ENCODE measurements at places on chromosomes 1 and 21.
A peak's percentile ranks its signal among the peaks of the same experiment; 100 is the strongest.

GRCh38 chr21:42839271-42840231, 39.8 kb downstream of the WDR4 start:
- DNase-seq = no peak

DNA sequence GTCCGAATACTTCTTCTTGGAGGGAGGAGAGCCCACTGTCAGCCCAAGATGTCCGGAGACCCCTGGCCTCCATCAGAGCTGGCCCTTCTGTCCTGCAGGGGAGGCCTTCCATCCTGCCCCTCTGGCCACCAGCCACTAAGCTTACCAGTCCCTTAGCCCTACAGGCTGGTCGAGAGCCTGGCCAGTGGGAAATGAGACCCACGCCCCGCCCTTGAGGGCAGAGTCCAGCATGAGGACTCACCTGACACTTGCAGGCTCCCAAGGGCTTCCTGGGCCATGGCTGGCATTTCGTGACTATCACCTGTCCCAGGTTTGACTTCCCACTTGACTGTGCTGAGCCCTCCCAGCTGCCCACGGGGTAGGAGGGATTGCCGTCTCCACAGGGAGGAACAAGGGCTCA, 361.8 kb upstream of the VAMP3 start:
- peak; percentile 2 for DNase-seq

DNA sequence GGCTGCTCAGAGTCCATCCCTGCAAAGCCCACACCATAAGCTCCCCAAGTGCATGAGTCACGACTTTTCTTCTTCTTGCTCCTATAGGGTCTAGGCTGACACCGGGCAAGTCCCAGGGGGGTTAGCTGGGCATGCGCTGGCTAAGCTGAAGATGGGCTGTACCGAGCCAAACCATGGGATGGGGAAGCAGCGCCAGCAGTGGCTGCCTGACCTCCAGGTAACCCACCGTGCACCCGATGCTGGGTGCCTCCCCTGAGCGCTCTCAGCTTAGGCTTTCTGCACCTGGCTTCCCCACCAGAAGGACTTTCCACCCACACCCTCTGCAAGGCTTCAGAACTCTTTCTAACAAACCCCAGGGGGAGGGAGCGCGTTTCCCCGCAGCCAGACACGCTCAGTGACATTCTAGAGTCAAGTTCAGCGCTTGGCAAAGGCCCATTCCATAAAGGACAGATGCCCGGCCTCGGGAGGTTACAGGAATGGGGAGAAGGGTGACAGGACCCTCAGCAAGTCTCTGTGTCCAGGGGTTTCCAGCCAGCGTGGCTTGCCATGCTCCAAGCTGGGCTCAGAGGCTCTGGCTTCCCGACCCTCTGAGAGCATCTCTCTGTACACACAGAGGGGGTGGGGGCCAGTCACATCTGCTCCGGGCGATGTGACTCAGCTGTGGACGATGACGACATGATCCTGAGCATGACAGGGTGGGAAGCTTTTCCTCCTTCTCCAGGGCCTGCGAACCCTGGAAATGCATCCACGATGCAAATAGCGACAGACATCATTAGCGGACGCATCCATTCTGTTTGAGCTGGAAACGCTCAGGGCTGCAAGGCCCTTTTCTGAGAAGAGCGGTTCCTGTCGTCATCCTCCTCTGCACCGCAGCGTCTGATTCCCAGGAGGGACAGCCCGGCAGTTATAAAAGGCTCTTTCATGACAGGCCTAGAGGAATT, 107.8 kb downstream of the SIK1 start:
- no peak for DNase-seq

DNA sequence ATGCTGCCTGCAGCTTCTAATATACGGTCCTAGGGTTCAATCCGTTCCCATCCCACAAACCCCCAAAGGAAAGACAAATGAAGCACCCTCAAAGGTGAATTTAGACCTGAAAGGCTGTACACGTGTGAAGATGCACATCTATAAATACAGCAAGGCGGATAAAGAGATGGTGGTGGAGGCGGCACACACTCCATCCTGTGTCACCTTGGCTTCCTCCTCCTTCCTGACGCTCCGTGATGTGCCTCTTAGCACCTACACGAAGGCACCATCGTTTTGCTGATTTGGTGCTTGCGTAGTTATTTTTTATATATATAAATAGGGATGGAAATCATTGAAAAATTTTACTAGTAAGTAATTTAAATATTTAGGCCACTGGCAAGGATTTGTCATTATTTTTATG, 359.4 kb downstream of the NPHP4 start:
- DNase-seq = no peak

GRCh38 chr21:38773099-38774061, 32.3 kb upstream of the ETS2 start:
- DNase-seq = peak; percentile 57

- DNase-seq = no peak
Observed at GRCh38 chr1:212139526-212140135, 104.1 kb downstream of the DTL start.

GRCh38 chr1:234544087-234544579, 65.2 kb upstream of the TARBP1 start:
- peak; percentile 12 for DNase-seq

GRCh38 chr1:247332623-247333361, 1.1 kb upstream of the ZNF496 start:
- no peak for DNase-seq

- DNase-seq = no peak
Observed at GRCh38 chr1:234977875-234978396, 150.7 kb downstream of the TOMM20 start.
